ENCODE measurements at places on chromosomes 11 and 22.
A peak's percentile ranks its signal among the peaks of the same experiment; 100 is the strongest.

DNA sequence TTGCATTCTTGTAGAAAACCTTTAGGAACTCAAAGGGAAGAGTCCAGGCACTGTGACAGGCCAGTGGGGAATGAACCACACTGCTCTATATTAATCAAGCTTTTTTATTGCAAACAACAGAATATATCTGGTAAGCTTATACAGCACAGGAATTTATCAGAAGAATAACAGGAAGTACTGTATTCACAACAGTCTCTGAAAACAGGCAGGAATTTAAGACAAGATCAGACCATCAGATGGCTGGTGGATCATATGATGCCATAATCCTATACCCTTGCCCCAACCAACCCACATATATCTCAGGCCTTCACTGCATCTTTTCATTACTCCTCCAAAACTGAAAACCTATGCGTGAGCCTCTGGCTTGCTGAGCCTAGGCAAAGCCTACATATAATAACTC, 1.0 kb upstream of the HTATIP2 start:
- no peak for DNase-seq

- no peak for DNase-seq
Observed at GRCh38 chr11:119912229-119912628, 183.2 kb upstream of the NECTIN1 start.

GRCh38 chr11:62153617-62154016, 29.8 kb downstream of the INCENP start:
- DNase-seq = no peak

DNA sequence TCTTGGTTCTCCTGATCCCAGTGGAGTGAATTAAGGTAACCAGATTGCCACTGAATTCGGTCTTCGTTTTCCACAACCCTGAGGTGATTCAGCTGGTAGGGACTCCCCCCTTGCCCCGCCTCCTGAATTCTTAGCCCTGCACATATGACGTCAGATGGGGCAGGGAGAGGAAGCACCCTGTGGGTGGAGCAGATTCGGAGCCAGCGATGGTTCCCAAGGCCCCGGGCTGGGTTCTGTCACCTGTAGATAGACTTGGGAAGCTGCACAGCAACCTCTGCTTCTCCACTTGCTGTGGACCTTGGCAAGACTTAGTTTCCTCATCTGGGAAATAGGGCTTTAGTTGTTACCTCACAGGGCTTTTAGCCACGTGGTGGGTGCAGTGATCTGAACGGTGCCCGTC, 67.8 kb downstream of the CTTN start:
- no peak for DNase-seq

- DNase-seq = no peak
Observed at GRCh38 chr11:16357775-16358174, 1.4 kb upstream of the SOX6 start.

DNA sequence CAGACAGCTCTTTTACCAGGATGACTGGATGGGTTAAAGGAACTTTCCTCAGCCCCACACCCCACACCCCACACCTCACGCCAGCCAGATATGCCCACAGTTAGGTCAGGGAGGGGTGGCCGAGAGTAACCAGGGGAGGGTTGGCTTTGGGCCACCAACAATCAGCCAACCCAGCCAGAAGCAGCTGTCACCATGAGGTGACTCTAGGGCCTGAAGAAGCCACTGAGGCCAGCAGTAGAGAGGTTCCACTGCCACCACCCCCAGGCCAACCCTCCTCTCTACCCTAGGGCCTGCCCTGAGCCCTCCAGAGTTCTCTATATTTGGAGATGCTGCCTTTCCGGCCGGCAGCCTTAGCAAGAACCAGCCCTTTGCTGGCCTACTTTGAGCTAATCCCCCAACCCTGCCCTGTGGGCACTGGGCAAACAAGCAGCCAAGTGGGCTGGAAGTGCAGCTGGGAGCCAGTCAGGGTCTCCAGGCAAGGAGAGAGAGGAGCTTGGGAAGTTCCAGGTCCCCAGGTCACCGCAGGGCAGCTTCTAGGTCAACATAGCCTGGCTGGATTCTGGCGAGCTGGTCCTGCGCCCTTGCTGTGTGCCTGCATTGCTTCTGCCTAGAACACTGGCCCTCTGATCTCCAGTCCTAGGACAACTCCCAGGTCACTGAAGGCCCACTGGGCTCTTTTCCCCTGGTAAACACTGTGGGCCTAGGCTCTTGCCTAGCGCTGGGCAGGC, 12.0 kb upstream of the SYT8 start:
- no peak for DNase-seq

DNA sequence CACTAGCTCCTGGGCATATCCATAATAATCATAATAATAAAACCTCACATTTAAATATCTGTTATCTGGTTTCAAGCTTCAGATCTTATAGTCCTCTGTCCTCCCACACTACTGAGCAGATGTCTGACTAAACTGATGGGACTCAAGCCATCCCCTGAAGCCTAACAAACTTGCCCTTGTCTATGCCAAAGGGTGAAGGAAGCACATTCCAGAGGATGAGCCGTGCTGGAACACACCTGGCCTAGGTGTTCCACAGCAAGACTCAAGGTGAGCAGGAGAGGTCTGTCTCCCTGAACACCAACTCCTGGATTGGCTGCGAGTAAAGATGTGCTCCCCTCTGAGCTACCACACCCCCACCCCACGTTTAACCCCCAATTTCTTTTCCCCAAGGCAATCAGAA, 14.7 kb downstream of the SCUBE2 start:
- no peak for DNase-seq

DNA sequence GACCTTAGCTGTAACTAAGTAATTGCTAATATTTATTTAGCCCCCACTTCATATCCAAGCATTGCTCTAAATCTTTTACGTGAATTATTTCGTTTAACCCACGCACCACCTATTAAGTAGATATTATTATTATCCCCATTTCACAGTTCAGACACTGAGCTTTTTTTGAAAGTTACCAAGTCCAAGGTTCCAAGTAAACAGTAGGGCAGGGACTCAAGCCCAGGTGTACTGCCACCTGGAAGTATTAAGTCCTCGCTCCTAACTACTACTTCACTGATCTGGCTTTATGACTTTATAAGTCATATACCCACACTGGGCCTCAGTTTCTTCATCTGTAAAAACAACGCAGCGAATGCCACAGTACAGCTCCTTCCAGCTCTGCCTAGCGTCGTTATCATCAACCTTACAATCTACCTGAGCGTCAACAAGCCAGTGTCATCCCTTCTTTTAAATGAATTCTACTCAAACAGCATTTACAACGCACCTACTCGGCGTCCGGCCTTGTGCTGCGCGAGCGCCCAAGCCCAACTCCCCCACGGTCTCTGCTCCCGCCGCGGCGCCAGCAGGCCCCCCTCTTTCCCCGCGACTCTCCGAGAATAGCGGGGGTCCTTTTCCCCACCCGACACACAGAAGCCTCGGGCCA, 624 bp downstream of the TMEM41B start:
- peak; percentile 8 for DNase-seq

GRCh38 chr11:115122274-115122673, 381.9 kb downstream of the CADM1 start:
- DNase-seq = no peak

- DNase-seq = no peak
Observed at GRCh38 chr11:86724137-86724536, 51.7 kb upstream of the ME3 start.

DNA sequence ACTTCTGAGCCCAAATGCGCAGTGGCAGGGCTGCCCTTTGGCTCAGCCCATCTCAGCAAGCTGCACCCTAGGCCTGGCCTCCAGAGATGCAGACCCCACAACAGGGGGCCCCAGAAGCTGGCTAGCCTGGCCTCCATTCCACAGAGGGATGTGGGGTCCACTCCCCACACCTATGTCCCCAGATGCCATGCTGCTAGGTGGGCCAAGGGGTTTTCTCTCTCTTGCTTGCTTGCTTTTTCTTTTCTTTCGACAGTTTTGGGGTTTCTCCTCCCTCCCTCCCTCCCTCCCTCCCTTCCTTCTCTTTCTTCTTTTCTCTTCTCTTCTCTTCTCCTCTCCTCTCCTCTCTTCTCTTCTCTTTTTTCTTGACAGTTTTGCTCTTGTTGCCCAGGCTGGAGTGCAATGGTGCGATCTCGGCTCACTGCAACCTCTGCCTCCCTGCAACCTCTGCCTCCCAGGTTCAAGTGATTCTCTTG, 9.6 kb downstream of the SCARF2 start:
- DNase-seq = no peak

DNA sequence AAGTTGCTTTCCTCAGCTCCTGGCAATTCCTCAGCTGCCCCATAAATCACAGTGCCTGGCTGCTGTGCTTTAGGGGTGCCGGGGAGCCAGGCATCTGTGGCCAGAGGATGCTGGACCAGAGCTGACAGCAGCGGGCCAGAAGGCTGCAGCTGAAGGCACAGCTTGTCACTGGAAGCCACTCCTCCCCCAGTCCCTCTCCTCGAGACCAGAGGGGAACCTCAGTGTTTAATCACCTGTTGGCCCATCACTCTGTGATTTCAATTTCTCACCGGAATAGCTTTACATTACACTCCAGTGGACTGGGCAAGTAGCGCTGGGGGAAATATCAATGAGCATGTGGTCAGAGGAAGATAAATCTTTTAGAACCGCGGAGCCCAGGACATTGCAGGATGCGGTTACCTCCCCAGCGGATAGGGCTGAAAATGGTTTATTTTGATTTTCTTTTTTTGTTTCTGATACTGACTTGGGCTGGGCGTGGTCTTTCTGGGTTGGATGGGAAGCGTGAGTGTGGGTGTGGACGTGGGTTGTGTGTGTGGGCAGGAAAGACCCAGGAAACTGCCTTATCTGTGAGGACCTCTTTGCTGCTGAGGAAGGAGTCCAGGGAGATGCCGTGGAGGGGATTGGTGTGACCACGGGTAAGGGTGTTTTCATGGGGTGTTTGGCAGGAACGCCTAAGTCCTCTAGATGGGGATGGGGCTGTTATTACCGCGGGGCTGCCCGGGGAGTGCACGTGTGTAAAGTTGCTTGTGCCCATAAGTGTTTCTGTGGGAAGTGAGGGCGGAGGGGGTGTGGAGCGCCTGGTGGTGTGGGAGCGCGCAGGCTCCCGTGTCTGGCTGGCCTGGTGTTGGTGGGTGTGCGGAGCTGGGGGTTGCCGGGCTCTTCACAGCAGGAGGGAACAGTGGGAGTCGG, 4.0 kb downstream of the DAGLA start:
- no peak for DNase-seq

GRCh38 chr22:49687786-49688515, 139.7 kb downstream of the BRD1 start:
- no peak for DNase-seq

DNA sequence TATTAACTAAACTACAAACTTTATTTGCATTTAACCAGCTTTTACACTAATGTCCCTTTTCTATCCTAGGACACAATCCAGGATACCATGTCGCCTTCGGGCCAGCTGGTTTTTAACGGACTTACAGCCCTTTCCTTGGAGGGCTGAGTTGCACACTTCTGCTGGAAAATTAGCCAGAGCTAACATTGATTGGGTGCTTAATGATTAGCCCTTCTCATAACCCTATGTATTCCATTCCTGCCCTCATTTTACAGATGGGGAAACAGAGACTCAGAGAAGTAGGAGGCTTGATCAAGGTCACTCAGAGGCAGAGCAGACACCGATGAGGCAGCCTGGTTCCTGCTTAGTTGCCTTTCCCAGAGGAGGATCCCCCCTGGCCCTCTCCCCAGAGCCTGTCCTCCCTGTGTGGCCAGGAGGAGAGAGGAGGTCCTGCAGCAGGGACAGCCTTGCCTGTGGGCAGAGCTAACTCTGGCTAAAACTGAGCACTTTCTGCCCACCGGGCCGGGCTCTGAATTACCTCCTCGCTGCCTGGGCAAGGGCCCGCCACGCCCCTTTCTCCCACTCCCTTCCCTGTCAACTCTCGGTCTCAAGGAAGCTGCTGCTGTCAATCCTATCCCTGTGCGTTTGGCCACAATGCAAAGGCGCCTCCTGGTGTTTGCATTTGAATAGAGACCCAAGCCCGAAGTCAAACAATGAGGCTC, 59.6 kb upstream of the PAX6 start:
- DNase-seq = peak; percentile 19

GRCh38 chr22:17694752-17695151, 56.2 kb downstream of the BCL2L13 start:
- no peak for DNase-seq

DNA sequence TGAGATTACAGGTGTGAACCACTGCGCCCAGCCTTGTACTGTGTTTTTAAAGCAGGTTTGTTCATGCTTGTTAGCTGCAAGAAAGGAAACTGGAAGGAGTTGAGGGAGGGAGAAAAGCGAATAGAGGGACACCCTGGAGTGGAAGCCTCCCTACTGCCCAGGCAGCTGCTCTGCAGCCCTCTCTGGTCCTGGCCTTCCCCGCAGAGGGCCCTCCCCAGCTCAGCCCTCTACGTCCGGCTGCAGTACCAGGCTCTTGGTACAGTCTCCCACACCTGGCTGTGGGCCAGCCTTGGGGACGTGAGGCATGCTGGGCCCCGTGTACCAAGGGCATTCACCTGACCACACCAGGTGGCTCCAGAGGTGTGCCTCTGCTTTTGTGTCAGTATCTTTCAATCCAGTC, 70.8 kb downstream of the MED15 start:
- no peak for DNase-seq

DNA sequence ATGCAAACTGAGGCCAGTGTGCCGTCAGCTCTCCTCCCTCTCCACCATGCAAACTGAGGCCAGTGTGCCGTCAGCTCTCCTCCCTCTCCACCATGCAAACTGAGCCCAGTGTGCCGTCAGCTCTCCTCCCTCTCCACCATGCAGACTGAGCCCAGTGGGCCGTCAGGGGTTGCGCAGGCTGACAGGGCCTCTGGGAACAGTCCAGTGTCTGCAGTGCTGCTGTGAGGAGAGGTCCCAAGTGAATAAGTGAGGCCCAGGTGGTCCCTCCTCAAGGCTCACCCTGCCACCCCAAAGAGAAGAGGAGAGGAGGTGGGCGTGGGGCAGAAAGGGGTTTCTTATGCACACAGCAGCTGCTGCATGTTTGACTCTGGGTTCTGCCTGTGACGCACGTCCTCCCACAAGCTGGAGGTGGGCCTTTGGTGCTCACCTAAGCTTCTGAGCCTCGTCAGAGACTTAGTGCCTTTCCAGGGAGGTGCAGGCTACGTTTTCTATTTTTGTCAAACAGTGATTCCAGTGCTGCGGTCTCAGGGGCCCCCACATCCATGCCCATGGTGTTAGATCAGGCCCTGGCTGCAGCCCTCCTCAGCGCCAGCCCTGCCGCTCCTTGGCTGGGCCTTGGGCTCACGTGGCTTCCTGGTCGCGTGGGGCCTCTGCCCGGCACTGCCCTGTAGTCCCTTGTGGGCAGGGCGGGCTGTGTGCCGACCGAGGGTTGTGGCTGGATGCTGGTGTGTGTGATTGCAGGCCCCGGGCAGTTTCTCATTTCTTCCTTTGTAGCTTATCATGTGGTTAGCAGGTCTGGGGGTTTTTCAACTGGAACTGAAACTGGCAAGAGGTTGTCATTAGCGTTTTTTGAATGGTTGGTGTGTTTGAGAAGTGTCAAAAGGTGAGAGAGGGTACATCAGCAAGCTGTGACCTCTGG, 7.1 kb downstream of the TPCN2 start:
- DNase-seq = peak; percentile 93
